Adrenal gland (tissue), 19 donors: ENCODE measurements at places on chromosomes 12 and 14. TPM values are rescaled to one million over a fixed set of nuclear protein-coding genes. Genes with fewer than 3 reads are reported as not detected.

- no peaks in the 10 kb centered on the region for H3K36me3 ChIP-seq
- peaks cover 10% of the 10 kb centered on the region for H3K4me1 ChIP-seq
- no peak overlapping the region for H3K27ac ChIP-seq
- no peak overlapping the region for H3K4me3 ChIP-seq
These were observed 6.9 kb downstream of the PABPN1 start for GRCh38 chr14:23327947-23328744.

- no peak for DNase-seq
- peaks cover 21% of the 10 kb centered on the region for H3K4me1 ChIP-seq
- no peaks in the 10 kb centered on the region for H3K36me3 ChIP-seq
- peaks cover 57% of the 10 kb centered on the region for H3K27me3 ChIP-seq
These were observed 2.7 kb upstream of the NKX2-8 start for GRCh38 chr14:36585100-36585499.

DNA sequence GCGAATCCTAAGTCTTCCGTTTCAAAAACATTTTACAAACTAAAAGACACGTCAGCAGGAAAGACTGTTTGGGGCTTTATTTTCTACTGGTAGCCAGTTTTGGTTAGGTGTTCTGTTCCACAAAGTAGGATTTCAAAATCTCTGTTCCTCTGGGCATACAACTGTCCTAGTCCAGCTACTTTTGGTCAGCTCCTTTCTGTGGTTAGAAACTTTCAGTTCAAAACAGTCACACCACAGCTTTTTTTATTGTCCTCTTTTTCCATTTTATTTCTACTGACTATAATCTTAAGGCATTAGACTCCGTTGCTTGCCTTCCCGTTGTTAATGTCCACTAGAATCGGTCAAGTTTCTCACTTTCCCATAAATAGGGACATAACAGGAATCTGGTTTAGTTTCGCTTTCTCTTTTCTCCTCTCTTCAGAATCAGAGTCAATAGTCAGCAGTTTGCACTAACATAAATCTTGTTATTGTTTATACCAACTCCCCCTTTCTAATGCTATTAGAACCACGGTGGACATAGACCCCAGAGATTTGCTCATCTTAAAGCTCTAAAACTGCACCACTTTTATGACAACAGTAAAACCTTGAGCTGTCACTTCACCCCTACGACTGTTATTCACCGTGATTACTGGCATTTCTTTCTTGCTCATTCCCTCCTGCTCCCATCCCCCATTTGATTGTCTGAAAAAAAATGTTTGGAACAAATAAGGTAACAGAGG lies 41.5 kb upstream of the NPAS3 start:
- peak; percentile 31 for DNase-seq
- peak overlapping the region; percentile 83 for H3K27ac ChIP-seq
- H3K4me1 ChIP-seq = peaks cover 14% of the 10 kb centered on the region
- H3K36me3 ChIP-seq = no peaks in the 10 kb centered on the region
- peak overlapping the region; percentile 28 for H3K4me3 ChIP-seq

- H3K4me1 ChIP-seq = peaks cover 38% of the 10 kb centered on the region
- no peak overlapping the region for H3K27ac ChIP-seq
- no peak for DNase-seq
- no peak overlapping the region for H3K4me3 ChIP-seq
- H3K36me3 ChIP-seq = no peaks in the 10 kb centered on the region
- no peaks in the 10 kb centered on the region for H3K27me3 ChIP-seq
These were observed 117.4 kb upstream of the SLC38A2 start for GRCh38 chr12:46489951-46490388.

DNA sequence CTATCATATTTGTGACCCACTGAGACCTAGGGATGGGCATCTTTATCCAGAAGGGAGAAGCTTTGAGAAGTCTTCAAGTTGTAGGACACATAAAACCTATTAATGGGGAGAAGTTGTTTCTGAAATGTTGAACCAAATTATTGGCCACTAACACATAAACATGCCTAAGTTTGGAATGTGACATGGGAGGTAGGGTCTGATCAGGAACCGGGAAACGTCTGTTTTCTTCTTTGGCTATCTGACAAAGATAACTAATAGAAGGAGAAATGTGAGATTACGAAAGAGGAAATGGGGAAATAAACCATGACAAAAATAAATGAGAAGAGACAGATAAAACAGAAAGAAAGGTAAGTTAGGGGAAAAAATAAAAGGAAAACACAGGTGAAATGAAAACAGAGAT lies 425.2 kb downstream of the EGLN3 start:
- no peaks in the 10 kb centered on the region for H3K36me3 ChIP-seq
- H3K4me3 ChIP-seq = no peak overlapping the region
- DNase-seq = no peak
- no peaks in the 10 kb centered on the region for H3K27me3 ChIP-seq

DNA sequence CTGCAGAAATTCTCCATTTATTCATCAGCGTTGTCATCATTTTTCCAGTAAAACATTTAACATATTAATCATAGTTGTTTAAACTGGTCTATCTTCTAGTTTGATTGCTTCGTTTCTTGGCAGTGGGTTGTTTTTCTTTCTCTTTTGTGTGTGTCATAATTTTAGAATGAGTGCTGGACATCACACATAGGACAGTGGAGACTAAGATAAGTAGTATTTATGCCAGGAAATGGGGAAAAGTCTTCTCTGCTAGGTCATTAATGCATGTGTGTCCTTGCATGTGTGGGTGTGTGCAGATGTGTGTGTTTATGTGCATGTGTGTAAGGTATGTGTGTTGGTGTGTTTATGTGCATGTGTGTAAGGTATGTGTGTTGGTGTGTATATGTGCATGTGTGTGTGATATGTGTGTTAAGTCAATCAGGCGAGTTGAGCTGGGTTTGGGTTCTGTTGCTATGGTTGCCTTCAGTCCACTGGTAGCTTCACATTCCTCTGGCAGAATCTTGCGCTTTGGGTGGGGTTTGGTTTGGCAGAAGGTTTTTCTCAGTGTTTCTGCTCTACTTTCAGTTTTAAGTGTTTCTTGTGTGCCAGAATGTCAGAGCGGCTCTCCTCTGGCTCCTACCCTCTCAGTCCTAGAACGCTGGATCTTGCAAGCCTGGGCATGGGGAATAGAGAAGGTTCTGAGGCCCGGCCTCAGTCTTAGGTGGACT lies 7.8 kb upstream of the ADGRD1 start:
- no peak overlapping the region for H3K4me3 ChIP-seq
- H3K27ac ChIP-seq = no peak overlapping the region
- no peaks in the 10 kb centered on the region for H3K27me3 ChIP-seq
- H3K36me3 ChIP-seq = no peaks in the 10 kb centered on the region
- no peak for DNase-seq
- H3K4me1 ChIP-seq = no peaks in the 10 kb centered on the region

DNA sequence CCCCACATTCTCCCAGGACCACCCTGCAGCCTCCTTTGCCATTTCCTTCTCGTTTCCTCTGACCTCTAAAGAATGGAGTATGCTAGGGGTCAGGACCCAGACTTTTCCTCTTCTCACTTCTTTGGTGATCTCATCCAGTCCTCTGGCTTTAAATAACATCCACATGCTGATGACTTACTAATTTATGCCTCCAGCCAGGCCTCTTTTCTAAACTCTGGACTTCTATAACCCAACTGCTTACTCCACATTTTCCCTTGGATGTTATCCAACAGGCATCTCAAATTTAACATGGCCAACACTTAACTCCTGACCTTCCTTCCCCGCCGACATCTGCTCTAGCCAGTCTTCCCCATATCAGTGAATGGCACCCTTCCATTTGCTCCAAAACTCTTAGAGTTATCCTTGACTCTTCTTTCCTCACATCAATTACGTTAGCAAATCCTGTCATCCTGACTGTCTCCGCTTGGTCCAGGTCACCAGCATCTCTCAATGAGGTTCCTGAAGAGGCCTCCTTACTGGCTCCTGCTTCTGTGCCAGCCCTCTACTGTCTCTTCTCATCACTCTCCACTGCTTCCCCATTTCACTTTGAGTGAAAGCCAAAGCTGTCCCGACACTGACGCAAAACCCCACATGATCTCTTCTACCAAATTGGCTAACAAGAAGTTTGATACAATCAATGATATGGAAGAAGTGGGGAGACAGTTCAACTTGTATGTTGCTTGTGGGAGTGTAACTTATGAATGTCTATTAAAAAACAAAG lies 42.7 kb downstream of the TMBIM6 start:
- H3K4me1 ChIP-seq = peaks cover 22% of the 10 kb centered on the region
- H3K27me3 ChIP-seq = no peaks in the 10 kb centered on the region
- no peak overlapping the region for H3K27ac ChIP-seq
- no peak overlapping the region for H3K4me3 ChIP-seq

DNA sequence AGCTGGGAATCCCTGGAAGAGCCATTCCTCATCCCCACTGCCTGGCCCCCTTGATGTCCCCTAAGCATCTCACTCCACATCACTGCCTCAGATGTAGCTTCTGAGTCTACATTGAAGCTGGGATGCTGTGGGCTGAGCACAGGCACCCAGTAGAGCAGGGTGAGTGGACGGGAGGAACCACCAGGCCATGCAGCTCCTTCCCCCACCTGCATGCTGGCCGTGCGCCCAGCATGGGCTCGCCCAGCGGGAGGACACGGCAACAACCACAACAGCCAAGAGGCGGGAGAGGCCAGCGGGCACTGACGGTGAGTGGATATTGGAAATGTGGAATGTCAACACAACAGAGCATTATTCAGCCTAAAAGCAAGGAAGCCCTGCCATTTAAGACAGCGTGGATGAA lies 310.9 kb downstream of the ADGRD1 start:
- H3K4me1 ChIP-seq = no peaks in the 10 kb centered on the region
- no peak overlapping the region for H3K4me3 ChIP-seq
- no peaks in the 10 kb centered on the region for H3K36me3 ChIP-seq
- no peak for DNase-seq
- no peaks in the 10 kb centered on the region for H3K27me3 ChIP-seq
- H3K27ac ChIP-seq = no peak overlapping the region

- peak; percentile 29 for DNase-seq
- H3K4me3 ChIP-seq = no peak overlapping the region
- H3K4me1 ChIP-seq = no peaks in the 10 kb centered on the region
- no peak overlapping the region for H3K27ac ChIP-seq
- no peaks in the 10 kb centered on the region for H3K36me3 ChIP-seq
These were observed 716.4 kb downstream of the FSCB start for GRCh38 chr14:43790681-43791080.

DNA sequence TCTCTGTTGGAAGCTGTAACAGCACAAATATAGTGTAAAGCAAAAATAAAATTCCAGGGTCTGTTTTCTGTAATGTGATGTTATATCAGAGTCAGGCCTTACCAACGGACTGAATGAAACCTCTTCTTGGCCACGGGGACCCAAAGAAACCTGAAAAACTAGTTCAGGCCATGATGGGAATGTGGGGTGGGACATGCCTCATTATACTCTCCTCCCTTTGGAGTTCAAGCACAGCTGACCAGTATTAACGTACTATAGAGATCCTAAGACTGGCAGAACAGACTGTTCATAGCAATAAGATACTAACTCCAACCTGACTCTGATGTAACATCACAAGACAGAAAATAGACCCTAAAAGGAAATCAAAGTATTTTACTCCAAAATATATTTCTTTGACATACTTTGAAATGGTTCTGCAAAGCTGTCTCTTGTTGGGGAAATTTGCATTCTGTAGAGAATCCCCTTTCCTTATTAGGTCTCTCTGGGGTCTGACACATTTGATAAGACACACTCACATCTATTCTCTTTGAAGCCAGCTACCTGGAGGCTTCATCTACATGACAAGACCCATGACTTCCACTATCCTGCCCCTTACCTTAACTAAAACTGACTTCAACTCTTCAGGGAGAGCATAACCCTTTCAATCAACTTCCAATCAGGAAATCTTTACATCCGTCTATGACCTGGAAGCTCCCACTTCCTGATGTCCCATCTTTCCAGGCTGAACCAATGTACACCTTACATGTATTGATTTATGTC lies 444.6 kb downstream of the SOX5 start:
- no peak overlapping the region for H3K27ac ChIP-seq
- no peaks in the 10 kb centered on the region for H3K27me3 ChIP-seq
- no peak overlapping the region for H3K4me3 ChIP-seq

GRCh38 chr14:23608454-23608853 lies 27.7 kb upstream of the DHRS2 start:
- no peaks in the 10 kb centered on the region for H3K4me1 ChIP-seq
- no peaks in the 10 kb centered on the region for H3K36me3 ChIP-seq
- H3K27me3 ChIP-seq = no peaks in the 10 kb centered on the region
- no peak overlapping the region for H3K4me3 ChIP-seq

DNA sequence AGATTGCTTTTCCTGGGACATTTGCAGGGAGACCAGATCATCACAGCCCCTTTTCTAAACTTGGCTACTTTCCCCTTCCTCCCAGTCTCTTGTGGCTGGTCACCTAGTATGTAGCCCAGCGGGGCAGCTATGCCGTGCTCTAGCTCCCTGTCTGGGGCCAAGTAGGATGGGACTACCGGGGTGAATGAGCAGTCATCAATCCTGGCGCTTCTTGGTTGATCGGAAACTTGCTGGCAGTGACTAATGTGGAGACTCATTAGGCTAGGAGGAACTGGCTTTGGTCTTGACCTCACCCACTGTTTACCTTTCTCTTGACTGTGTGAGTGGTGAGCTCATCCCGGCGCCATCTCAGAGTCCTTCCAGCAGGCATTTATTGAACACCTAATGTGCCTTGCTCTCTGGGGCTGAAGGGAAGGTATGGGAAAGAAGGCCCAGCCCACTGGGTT lies 15.9 kb downstream of the PLEKHG3 start:
- no peaks in the 10 kb centered on the region for H3K27me3 ChIP-seq
- H3K27ac ChIP-seq = no peak overlapping the region
- no peaks in the 10 kb centered on the region for H3K36me3 ChIP-seq
- H3K4me3 ChIP-seq = no peak overlapping the region
- no peak for DNase-seq

DNA sequence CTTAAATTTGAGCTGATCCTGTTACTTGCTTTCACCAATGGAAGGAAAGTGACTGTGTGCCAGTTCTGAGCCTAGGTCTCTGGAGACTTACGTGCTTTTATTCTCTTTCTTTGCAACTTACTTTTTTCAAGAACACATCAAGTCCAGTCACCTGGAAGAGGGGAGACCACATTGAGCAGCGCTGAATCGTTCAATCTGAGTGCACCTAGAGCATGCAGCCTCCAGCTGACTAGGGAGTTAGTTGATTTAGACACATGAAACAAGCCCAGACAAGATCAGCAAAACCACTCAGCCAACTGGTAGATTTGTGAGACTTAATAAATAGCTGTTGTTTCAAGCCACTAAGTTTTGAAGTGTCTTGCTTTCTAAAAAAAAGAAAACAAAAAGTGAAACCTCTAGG lies 1014.8 kb upstream of the FBXO33 start:
- DNase-seq = no peak
- H3K27ac ChIP-seq = no peak overlapping the region
- no peaks in the 10 kb centered on the region for H3K36me3 ChIP-seq
- H3K4me1 ChIP-seq = no peaks in the 10 kb centered on the region
- no peak overlapping the region for H3K4me3 ChIP-seq

CDKL1 gene
- 14.8 TPM for total RNA-seq

KLRC2 gene
- not detected for total RNA-seq

ZC2HC1C gene
- 9.5 TPM for total RNA-seq

AMN gene
- 0.17 TPM for total RNA-seq

SLC25A47 gene
- total RNA-seq = not detected

ZDHHC22 gene
- total RNA-seq = 1.2 TPM

ANGEL1 gene
- 22.8 TPM for total RNA-seq

COCH gene
- 0.91 TPM for total RNA-seq

KRT2 gene
- total RNA-seq = not detected

DEGS2 gene
- total RNA-seq = 0.10 TPM
